ENCODE measurements at places on chromosomes 12 and 14.

DNA sequence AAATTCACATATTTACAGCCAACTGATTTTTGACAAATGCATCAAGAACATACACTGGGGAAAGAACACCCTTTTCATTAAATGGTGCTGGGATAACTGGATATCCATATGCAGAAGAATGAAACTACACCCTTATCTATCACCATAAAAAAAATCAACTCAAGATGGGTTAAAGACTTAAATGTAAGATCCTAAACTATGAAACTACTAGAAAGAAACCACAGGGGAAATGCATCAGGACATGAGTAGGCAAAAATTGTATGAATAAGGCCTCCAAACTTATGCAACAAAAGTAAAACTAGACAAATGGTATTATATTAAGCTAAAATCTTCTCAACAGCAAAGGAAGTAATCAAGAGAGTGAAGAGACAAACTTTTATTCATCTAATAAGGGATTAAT, 242.6 kb downstream of the CPNE8 start:
- no peak for DNase-seq

DNA sequence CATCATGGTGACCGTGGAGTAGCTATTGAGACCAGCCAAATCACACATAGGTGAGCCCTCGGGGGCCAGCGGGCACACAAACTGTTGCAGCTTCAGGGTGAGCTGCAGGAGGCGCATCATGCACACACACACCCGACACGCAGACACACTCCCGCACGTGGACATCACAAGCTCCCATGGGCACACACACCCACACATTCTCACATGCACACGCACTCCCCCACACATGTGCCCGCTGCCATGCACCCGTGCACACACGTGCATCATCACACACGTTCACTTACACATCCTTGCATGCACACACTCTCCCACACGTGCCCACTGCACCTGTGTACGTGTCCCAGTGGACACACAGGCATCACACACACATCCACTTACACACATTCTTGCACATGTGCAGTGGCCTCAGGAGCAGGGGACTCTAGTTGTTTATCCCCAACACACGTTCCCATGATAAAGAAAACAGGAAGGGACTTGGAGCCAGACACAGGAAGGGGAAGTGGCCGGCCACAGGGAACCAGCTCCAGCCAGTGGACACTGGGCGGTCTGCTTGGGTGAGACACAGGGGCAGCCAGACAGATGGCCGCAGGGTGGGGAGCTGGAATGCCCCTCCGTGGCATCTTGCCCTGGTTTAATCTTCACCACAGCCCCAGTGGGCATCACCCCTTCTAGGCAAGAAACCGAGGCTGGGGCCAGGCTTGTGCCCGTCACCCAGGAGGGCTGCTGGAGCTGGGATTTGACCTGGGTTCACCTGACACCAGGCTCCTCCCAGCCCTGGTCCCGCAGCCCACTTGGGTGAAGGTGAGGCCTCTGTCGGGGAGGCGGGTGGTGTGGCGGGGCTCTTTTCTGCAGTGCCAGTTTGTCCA, 49.7 kb downstream of the CYP46A1 start:
- no peak for DNase-seq

DNA sequence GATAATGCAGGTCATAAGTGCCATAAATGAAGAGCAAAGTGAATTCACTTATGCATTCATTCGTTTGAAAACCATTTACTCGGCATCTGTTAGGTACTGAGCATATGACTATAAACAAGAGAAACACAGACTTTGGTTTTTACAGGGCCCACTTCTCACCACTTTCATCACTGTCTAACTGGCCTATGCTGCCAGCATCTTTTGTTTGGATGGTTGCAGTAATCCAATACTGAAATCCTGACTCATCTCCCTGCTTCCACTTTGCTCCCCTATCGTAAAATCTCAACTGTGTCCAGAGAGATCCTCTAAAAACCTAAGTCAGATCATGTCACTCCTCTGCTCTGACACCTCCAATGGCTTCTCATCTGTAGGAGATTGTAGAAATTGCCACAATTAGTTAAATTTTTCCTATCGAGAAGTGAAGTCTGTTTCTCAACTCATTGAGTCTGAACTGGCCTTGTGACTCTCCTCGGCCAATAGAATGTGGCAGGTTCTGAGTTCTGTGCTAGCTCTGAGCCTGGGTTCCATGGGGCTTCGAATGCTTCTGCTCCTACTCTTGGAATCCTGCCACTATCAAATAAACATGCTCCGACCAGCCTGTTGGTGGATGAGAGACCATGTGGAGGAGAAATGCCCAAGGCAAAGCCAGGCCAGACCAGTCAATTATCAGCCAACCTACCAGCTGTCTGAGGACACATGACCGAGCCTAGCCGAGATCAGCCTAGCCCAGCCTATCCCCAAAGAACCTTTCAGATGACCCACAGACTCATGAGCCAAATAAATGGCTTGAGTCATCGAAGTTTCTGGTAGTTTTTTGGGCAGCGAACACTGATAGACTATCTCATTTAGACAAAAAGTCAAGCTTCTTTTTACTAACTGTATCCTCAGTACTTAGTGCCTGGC, 2.2 kb upstream of the BATF start:
- no peak for DNase-seq

- DNase-seq: no peak
These were observed 751.5 kb upstream of the ALG10B start for GRCh38 chr12:37565112-37565511.

- DNase-seq: no peak
These were observed 232.6 kb downstream of the EFCAB11 start for GRCh38 chr14:89721956-89722355.

- DNase-seq: no peak
These were observed 8.6 kb upstream of the CD27 start for GRCh38 chr12:6435961-6436715.

- no peak for DNase-seq
These were observed 6.7 kb downstream of the RIMBP2 start for GRCh38 chr12:130709151-130709970.

DNA sequence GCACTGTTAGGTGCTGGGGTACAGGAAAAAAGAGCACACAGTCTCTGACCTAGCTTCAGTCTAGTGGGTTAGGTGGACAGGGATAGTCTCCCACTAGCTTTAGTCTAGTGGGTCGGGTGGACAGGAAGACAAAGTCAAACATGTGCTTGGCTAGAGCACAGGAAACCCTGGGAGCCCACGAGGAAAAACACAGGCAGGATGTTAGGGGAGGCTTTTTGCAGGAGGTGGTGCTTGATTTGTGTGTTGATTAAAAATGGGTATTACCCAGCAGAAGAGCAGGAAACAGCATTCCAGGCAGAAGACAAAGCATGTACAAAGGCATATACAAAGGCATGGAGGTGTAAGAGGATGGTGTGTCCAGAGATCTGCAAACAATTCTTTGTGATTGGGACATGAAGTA, 23.3 kb downstream of the SLC38A2 start:
- no peak for DNase-seq

GRCh38 chr14:101318271-101318670, 243.0 kb upstream of the DIO3 start:
- DNase-seq: no peak

GRCh38 chr14:50657753-50658152, 10.4 kb downstream of the SAV1 start:
- DNase-seq: no peak

Measured in activated CD4-positive, alpha-beta T cell treated with anti-CD3 and anti-CD28 coated beads, Interleukin-2, amount 50 U/mL, for 16 hours (primary cell).